ENCODE measurements at places on chromosomes 4 and X. TPM values are rescaled to one million over a fixed set of nuclear protein-coding genes. Genes with fewer than 3 reads are reported as not detected.

Gene PAGE5
- total RNA-seq, result not detected

Gene CPZ
- total RNA-seq, result 59.4 TPM

Gene GYPA
- 3.8 TPM for total RNA-seq

Gene LRIT3
- total RNA-seq, result 5.2 TPM

Gene SOX3
- 2.1 TPM for total RNA-seq

Gene AMTN
- not detected for total RNA-seq

Gene MAP7D2
- 3.0 TPM for total RNA-seq

Gene IL1RAPL1
- 9.1 TPM for total RNA-seq
